ENCODE measurements at places on chromosomes 16 and 17.

- no peak for DNase-seq
These were observed 1.0 kb upstream of the LITAF start for GRCh38 chr16:11587643-11588247.

DNA sequence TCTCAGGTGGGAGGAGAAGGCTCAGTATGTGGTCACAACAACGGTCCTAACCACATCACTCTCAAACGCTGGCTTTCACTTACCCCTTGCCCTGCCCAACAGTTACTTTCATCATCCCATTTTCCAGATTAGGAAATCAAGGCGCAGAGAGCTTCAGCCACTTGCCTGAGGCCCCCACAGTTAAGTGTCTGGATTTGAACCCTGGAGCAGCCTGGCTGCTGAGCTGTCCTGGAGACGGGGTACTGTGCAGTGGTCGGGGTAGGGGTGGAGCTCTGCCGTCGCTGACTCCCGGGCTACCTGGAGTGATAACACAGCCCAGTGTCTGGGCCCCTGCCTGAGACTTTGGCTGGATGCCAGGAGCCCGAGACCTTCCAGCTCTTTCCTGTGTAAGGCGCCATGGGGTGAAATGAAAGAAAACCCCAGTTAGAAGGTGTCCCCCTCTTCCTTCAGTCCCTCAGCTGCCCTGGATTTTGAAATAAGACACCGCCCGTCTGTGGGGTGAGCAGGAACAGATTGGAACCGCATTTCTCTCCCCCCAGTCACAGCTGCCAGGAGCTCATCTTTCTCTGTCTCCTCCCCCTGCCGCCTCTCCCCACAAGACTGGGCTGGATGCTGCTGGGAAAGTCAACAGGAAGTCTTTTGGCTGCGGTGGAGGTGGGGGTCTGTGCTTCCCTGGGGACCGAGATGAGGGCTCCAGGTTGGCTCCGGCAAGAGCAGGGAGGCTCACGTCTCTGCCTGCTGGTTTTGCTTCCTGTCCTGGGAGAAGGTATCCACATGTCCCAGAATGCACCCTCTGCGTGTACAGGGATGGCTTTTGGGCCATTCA, 280.2 kb downstream of the SEC14L1 start:
- DNase-seq: no peak

GRCh38 chr17:4548721-4549531, 6.3 kb downstream of the MYBBP1A start:
- DNase-seq: no peak

GRCh38 chr16:1413684-1414531, 596 bp downstream of the UNKL start:
- no peak for DNase-seq

GRCh38 chr16:17145029-17145428, 325.7 kb downstream of the XYLT1 start:
- no peak for DNase-seq
